ENCODE measurements at places on chromosomes 1 and 21.

DNA sequence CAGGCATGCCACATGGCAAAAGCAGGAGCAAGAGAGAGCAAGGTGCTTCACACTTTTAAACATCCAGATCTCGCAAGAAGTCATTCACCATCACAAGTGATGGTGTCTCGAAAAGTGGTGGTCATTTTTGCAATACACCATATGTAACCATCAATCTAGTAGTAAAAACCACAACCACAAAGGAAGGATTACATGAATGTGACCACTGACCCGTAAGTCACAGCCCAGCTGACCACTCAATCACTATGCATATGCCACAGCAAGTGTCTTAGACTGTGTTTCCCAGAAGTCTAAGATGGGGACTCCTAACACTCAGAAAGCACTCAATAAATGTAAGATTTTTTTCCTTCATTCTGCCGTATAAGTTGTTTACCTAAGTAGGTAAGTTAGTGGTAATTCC, 76.9 kb downstream of the FH start:
- no peak for DNase-seq

DNA sequence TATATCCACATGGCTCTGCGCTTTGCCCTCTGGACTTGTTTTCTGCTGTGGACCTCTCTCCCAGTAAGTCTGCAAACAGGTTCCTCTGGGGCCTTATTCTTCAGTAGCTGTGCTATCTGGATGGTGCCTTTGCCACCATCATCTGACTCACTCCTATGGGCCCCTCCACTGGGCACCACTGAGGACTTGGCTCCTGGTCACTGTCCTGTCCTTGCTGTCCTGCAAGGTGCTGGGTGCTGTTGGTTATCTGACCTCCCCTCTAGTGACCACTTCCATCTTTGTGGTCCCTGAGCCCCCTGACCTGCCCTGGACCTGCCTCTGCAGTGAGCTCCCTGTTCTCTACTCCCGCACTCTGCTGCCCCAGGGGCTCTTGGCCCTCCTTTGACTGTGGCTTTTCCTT, 6.7 kb downstream of the CNIH3 start:
- no peak for DNase-seq

DNA sequence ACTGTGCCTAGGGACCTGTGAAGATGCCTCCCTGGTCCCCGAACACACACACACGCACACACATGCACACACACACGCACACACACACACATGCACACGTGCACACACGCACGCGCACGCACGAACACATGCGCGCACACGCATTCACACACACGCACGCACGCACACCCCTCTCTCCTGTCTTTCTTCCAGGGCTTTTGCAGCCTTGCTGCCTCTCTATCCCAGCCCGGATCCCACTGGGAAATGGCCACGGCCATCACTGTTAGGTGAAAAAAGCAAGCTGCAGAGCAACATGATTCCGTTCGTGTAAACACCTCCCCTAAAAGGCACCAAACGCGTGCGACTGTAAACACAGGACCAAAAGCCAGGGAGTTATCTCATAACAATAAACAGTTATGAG, 39.7 kb downstream of the NKAIN1 start:
- no peak for DNase-seq

GRCh38 chr1:93977598-93977945, 68.3 kb upstream of the GCLM start:
- no peak for DNase-seq

- no peak for DNase-seq
These were observed 2.8 kb upstream of the SPSB1 start for GRCh38 chr1:9289711-9290485.

DNA sequence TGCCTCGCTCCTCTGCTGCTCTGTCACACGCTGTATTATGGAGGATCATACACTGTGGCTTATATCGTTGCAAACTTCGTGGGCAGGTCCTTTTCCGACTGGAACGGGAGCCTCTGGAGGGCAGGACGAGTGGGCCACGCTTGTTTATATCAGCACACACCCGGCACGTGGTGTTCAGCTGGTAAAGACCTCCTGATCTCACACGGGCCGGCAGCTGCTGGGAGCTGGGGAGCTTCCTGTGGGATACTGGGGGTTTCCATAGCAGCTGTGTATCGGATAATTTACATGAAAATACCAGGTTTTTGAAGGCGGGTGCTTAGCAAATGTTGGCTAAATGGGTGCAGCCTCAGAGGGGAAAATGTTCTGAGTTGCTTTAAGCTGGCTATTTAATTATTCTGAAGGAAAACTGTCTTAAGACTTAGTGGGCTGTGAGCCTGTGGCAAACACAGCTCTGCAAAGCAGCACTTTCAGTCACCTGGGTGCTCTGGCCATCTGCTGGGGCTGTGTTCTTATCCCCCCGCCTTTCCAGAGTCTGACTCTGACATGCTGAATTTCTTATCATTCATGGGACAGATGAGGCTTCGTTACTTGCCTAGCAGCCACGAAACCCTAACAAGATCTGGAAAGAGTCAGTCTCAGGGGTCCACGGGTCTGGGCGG, 103.6 kb upstream of the GCLM start:
- DNase-seq: no peak

GRCh38 chr1:98991127-98992012, 13.3 kb downstream of the PLPPR5 start:
- peak; percentile 5 for DNase-seq

- DNase-seq: no peak
These were observed 107.3 kb downstream of the UCHL5 start for GRCh38 chr1:192951691-192952460.

GRCh38 chr1:219668446-219668845, 55.5 kb upstream of the ZC3H11B start:
- DNase-seq: no peak

DNA sequence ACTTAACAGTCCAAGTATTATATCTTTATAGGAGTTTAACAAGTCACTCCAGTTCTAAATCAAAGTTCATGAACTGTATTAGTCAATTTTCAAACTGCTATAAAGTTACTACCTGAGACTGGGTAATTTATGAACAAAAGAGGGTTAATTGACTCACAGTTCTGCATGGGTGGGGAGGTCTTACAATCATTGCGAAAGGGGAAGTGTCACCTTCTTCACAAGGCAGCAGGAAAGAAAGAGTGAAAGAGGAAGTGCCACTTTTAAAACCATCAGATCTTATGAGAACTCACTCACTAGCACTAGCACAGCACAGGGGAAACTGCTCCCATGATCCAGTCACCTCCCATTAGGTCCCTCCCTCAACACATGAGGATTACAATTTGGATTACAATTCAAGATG, 70.0 kb downstream of the CLCA4 start:
- no peak for DNase-seq

DNA sequence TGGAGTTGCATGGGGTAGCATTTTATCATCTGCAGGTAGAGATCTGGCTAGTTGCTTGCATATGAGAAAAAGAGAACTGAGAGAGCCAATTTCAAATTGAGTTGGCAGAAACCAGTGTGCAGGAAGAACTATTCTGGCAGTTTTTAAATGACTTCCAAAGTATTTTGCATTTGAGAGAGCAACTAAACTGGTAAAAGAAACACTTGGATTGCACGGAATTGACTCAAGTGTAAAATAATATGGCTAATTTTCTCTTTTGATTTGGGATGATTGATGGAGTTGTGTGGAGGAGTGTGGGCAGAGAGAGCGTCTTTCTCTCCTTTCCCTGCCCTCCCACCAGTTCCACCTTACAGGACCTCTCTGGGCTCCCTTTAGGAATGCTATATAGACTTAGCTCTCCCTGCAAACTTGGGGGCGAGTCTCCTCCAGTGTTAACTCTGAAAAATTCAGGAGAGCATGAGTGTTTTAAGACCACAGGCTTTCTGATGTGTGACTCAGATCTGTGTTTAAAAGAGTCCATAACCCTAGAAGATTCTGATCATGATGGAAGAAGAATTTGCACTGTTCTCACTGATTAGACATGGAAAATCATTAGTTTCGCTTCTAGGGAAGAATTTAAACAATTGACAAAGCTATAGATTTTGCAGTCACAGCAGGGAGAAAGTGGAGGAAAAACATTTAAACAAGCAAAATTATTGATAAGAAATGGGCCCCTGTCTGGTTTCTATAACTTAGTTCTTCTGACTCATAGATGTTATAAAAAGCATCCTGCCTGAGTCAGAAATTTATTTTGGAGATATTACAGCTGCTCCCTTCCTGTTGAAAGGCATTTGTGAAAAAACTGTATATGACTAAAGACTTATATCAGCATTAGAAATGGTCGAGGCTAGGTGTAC, 24.9 kb upstream of the CTBS start:
- DNase-seq: peak; percentile 62

GRCh38 chr1:195851016-195851601, 757.1 kb downstream of the KCNT2 start:
- DNase-seq: no peak

GRCh38 chr1:84780000-84780716, 89.9 kb upstream of the SSX2IP start:
- no peak for DNase-seq

GRCh38 chr1:244200596-244200995, 149.5 kb downstream of the ZBTB18 start:
- DNase-seq: no peak

- DNase-seq: no peak
These were observed 61.8 kb upstream of the B3GALNT2 start for GRCh38 chr1:235566084-235566483.

- no peak for DNase-seq
These were observed 412.3 kb upstream of the ESRRG start for GRCh38 chr1:217135569-217135915.

DNA sequence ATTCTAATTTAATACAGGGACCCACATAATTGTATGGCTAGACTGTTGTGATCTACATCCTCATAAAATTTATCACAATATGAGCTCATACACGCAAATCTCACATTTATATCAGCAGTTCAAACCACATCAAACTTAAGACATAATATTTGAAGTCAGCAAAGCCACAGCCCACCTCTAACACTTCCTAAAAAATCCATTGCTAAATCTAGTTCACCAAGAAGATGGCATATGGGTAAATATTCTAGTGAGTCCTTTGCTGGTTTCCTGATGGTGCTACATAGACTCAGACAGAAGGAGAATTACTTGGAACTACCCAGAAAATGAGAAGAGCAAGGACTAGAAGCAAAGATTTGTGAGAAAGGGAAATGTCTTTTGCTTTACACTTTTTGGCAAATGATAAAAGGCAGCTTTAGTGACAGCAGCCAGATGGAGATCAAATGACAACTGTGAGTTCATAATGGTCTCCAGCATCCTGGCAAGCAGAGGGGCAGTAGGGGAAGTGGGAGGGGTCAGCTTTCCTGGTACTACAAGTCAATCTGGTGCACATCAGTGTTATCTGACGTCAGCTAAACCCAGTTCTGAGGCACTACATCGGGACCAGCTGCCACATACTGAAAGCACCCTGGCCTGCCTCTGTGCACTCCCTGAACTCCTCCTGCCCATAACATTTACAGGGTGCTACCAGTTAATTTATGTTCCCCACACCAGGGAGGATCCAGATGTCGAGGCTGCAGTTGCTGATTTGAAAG, 10.6 kb upstream of the GADD45A start:
- DNase-seq: no peak

DNA sequence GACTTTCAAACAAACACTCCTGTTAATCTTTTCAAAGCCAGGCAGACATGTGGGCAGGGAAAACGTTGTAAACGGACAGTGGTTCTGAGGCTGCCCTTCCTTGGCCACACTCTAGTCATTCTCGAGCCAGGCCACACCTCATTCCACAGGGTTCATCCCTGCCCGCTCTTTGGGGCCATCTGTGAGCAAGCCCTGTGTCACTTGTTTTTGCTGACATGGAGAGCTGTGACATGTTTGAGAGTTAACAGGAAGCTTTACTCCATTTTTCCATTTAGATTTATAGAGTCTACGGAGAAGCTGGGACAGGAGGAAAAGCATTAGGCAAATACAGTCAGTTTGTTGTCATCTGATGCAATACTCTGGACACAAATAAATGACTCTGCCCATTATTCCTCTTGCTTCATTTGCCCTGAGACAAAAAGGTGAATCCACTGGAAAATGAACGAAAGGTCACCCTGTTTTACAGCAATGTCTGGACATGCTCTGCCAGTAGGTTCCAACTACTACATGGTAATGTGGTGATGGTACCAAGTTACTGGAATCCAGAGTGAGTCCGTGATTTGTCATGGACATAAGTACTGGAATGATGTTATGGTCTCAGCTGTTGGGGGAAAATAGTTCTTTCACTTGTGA, 126.9 kb downstream of the CLIC6 start:
- DNase-seq: peak; percentile 71

- DNase-seq: no peak
These were observed 6.2 kb upstream of the TEX35 start for GRCh38 chr1:178506669-178507068.

- no peak for DNase-seq
These were observed 50.9 kb downstream of the NTMT2 start for GRCh38 chr1:170196490-170197236.

DNA sequence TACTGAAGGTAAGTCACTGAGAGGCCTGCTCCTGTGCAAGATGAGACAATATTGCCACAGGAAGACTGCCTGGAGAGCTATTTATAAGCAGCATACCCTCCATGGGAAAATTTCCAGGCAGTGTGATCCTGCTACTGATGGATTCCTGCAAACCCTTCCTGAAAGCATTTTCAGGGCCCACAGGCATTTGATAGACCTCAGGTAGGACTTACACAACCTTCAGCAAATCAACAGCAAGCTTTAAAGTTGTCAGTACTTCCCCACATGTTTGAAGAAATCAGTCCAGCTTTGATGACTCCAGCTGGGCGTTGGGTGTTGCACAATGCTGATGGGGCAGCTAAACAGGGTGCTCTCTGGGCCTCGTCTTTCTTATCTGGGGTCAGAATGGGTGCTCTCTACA, 108.8 kb downstream of the PLXNA2 start:
- DNase-seq: no peak

DNA sequence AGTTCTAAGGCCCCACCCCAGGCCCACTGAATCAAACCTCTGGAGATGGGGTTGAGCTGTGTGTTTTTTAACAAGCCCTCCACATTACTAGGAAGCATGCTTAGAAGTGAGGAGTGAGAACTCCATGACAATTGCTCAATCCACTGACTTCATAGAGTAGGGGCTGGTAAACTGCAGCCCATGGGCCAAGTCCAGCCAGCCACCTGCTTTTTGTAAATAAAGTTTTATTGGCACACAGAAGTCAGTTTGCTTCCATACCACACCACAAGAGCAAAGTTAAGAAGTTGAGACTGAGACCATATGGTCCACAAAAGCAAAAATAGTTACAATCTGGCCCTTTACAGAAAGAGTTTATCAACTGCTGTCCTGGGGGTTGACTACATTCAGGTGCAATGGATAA, 309.2 kb downstream of the SETD4 start:
- DNase-seq: no peak

GRCh38 chr1:30041741-30042437, 681.5 kb downstream of the MATN1 start:
- DNase-seq: no peak
